ENCODE measurements at places on chromosomes 7 and 10. TPM values are rescaled to one million over a fixed set of nuclear protein-coding genes. Genes with fewer than 3 reads are reported as not detected.

SLC16A9 gene
- 0.33 TPM for total RNA-seq

PAX2 gene
- total RNA-seq = not detected

GDF2 gene
- total RNA-seq = not detected

- H3K27me3 ChIP-seq = no peaks in the 10 kb centered on the region
- no peak overlapping the region for H3K27ac ChIP-seq
Measured at GRCh38 chr10:77816311-77816710, 110.2 kb downstream of the DLG5 start.

Measured in esophagus muscularis mucosa (tissue), 4 donors.